ENCODE measurements at places on chromosomes 11 and 22.

- DNase-seq: no peak
Measured at GRCh38 chr11:122322329-122322728, 206.3 kb upstream of the BLID start.

- DNase-seq: no peak
Measured at GRCh38 chr11:17498058-17498457, 21.4 kb upstream of the ABCC8 start.

- no peak for DNase-seq
Measured at GRCh38 chr11:92225568-92226330, 1.1 kb downstream of the FAT3 start.

DNA sequence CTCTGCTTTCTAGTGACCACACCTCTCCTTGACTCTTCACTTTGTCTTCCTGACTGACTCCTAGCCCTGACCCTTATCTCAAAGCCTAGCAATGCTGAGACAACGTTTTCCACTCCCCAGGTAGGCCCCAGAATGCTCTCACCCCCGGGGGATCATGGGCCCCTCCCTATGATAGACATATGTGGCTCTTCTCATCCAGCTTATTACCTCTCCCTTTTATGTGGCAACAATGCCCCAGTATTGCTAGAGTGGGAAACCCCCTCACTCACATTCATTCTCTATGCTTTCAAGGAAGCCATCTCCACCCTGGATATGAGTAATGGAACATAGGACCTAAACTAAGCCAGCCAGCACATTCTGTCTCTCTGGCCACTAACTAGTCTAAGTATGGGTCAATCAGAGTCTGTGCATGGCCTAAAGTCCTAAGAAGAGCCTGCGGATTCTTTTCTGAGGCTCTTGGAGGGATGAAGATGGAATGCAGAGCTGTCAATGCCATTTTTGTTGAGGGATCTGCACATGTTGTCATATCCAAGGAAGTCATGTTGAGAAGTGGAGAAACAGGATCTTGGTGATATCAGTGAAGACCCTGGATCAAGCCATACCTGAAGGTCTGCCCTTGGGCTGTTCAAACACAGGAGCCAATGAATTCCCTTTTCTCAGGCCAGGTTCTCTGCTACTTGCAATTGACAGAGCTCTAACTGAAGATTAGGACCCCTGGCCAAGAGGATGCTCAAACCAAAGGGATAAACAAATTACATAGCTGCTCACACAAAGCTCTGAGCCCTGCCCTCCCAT is 79.8 kb upstream of the GRK3 start:
- no peak for DNase-seq

GRCh38 chr22:26429458-26430286 is 612 bp downstream of the ASPHD2 start:
- DNase-seq: no peak

DNA sequence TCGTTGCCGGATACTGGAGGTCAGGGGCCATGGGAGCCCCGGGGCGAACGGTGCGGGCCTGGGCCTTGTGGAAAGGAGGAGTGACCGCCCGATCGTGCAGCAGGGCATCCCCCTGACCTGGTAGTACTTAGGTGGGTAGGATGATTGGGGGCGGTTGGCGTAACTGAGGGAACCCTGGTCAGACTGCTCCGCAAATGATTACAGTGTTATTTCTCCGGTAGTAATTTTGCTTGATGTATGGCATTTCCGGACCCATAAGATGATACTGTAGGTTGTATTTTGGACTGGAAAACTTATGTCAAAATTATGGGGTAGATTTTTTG is 762 bp downstream of the MTMR3 start:
- DNase-seq: no peak

- no peak for DNase-seq
Measured at GRCh38 chr11:48111891-48112290, 104.7 kb upstream of the OR4B1 start.

DNA sequence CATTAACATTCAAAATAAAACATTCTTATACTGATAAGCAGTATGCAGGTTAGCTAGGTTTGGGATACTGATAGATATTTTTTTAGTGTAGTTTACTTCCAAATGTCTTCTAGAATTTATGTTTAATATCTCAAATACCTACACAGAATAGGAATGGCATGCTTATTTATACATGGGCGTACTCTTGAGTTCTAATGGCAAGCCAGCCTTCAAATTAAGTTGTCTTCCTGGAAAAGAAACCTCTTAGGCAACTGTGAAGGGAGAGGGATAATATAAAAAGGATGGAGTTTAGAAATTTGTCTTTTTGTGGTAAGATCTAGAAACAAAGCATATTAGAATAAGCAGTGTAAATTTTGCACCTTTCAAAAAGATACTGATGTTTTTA is 65.4 kb downstream of the MTMR3 start:
- no peak for DNase-seq

DNA sequence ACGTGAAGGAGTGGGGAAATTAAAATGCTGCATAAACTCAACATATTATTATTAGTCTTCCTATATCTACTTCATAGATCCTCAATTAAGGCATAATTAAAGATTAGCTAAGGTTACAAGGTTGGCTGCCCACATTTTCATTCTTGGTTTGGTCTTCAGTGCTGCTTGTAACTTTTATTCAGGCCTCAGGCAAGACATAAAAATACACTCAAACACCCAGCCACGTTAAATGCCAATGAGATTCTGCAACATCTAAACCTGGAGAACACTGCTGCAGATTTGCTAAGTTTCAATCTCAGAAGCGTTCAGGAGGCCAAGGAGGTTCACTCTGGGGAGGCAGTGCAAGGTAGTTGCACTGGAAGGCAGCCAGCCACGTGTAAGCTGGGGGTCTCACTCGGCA is 358.7 kb upstream of the NARS2 start:
- DNase-seq: no peak

GRCh38 chr22:46054091-46055073 is 77.4 kb upstream of the WNT7B start:
- DNase-seq: no peak

DNA sequence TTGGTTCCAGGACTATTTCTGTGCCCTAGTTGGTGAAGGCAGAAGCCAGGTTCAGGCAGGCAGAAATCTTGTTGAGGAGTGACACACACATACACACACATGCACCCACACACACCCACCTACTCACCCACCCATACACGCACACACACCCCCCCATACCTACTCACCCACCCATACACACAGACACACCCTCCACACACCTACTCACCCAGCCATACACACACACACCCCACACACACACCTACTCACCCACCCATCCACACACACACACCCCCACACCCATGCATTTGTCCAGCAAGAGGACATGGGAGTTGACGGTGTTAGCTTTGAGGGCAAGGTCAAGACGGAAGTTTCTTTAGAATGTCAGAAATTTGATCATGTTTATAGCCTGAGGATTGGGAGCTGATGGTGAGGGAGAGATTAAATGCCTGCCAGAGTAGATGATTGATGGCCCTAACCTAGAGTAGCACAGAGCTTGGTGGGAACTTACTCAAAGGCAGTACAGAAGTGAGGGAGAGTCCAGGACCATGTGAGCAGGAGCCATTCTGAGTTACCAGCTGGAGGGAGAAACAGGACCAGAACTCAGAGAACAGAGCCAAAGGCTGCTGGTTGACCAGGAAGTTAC is 68.9 kb downstream of the CYB5R2 start:
- DNase-seq: no peak

DNA sequence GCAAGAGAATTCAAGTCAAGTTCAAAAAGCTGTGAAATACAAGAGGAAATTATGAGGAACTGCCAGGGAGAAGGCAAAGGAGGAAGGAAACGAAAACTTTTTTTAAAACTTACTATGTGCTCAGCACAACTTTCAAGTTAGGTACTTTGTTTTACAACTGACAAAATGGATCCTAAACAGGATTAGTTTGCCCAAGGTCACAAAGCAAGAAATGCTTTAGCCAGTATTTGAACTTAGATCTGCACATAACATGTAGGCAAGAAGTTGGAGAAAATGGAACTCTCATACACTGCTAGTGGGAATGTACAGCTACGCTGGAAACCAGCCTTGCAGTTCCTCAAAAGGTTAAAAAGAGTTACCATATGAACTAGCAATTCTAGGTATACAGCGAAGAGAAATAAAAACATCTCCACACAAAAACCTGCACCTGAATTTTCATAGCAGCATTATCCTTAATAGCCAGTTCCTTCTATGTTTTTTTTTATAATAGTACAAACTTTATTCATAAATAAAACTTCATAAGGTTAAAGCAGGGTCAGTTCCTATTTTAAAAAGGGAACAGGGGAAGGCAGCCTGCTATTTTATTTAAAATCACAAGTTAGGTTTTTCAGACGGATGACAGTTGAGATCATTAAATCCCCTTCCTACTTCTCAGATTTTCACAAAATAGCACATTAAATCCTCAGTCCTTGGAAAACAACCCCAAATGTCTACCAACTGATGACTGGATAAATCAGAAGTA is 19.2 kb downstream of the DDX6 start:
- no peak for DNase-seq

GRCh38 chr11:10506008-10506370 is 35.0 kb downstream of the RNF141 start:
- no peak for DNase-seq

- DNase-seq: no peak
Measured at GRCh38 chr22:48118654-48119053, 1356.2 kb downstream of the TBC1D22A start.

- no peak for DNase-seq
Measured at GRCh38 chr11:69598147-69598546, 42.8 kb upstream of the CCND1 start.

DNA sequence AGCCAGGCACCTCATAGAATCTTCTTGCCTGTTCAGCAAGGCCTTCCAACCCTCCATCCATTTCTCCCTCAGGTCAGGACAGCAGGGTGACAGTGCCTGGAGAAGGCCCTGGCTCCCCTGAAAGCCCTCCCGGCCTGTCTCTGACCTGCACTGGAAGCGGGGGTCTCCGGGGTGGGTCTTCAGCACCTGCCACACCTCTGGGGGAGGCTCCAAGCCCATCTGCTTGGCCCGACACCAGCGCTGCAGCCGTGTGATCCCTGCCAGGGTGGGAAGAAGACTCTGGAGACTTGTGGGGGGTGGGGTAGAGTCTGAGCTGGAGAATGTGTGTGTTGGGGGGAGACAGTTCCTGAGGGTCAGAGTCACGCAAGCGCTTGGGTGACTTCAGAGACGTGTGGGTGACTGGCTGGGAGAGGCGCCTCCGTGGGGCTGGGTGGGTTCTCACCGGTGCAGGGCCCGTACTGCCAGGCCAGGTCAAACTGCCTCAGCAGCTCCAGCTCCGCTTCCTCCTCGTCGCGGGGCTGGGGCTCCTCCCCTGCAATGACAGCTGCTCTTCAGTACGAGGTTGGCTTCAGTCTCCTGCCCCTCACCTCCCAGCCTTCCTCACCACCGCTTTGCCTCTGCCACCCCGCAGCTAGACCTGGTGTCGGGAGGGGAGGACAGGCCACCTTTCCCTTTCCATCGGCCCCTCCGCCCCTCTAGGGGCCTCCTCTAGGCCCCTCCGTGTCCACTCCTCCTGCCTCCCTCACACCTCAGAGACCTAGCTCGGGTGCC is 615 bp downstream of the POLD4 start:
- no peak for DNase-seq

DNA sequence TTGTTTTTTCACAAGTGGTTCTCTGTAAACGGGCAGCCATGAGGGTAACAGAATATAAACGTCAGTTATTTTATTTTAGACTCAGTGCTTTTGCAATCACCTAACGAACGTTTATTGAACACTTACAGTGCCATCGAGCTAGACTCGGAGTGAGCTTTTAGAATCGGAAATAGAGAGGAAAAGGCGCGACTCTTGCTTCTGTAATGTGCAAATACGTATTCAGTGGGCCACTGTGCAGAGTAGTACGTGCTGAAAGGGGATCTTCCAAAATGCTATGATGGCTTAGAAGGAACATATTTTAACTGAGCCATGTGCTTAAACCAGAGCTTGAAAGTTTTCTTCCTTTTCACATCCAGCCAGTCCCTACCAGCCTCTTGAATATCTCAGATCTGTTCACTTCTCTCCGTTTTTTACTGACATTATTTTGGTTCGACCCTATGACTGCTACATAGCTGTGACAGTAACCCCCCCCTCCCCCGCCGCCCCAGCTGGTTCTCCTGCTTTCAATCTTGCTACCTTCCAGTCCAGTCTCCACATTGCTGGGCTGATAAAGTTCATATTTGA is 468 bp downstream of the DDIAS start:
- DNase-seq: no peak

DNA sequence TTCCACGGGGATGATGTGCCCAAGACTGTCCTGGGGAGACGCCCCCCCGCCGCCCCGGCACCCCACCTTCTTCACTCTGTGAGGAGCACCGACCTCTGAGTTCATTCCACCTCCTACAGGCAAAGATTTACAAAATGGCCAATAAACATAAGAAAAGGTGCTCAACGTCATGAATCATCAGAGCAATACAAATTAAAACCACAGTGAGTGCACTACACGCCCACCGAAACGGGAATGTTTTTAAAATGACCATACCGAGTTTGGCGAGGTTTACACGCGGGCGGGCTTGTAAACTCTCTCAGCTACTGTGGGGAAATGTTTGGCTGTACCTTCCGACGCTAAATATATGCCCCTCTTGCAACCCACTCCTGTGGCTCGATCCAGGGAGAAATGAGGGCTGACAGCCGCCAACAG is 7.9 kb downstream of the NPTXR start:
- no peak for DNase-seq

- no peak for DNase-seq
Measured at GRCh38 chr11:76752321-76753143, 30.6 kb upstream of the TSKU start.

GRCh38 chr11:77186302-77186701 is 58.3 kb downstream of the MYO7A start:
- no peak for DNase-seq

GRCh38 chr11:74905326-74905725 is 43.6 kb downstream of the XRRA1 start:
- no peak for DNase-seq

GRCh38 chr22:46480396-46480795 is 57.0 kb downstream of the CELSR1 start:
- no peak for DNase-seq

DNA sequence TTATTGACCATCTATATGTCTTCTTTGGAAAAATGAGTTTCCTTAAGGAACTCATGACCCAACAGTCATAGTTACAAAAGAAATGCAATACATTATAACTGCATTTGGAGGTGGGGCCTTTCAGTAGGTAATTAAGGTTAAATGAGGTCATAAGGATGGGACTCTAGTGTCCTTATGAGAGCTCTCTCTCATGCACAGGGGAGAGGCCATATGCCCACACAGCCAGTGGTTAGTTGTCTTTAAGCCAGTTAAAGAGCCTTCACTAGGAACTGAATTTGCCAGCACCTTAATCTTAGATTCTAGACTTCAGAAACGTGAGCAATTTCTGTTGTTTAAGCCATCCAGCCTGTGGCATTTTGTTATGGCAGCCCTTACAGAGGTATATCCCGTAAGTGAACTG is 27.3 kb downstream of the INTS4 start:
- no peak for DNase-seq
